ENCODE measurements at places on chromosomes 1 and 21.

GRCh38 chr1:155334962-155335361 is 14.3 kb downstream of the RUSC1 start:
- no peak for DNase-seq

DNA sequence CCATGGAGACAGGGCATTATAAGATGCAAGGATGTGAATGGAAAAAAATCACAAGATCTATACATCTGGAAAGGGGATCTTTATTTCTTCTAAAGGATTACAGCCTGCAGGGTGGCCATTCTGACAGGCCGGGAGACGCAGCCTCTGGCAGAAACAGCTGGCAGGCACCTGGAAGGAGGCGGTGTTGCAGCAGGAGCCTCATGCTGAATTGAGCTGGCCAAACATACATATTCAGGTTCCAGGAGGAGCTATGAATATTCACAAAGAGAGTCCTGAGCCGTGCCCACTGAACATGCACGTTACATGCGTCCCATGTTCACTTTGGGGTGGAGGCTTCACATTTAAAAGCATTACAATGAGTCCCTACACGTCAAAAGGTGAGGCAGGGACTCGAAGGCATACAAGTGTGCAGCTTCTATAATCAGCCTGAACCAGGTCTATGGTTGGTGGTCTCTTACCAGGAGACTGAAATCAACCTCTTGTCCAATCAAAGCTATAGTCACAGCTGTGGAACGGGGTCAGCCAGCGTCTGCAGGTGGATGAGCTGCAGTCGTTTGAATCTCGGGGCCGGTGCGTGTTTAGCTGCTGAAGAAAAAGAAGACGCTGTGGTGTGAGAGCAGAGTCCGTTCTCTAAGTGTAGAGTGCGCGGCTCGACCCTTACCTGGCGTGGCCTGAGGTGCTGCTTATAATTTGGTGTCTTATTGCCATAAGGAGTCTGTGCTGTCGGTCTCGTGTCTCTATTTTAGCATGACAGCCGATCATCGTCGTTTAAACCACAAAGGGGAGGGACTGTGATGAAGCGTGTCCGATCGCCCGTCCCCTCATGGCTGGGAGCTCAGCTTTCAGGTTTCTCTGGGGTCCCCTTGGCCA is 183.0 kb downstream of the ETS2 start:
- no peak for DNase-seq

- peak; percentile 94 for DNase-seq
These were observed 546 bp downstream of the ELOVL1 start for GRCh38 chr1:43367026-43367903.

GRCh38 chr1:62744611-62745577 is 39.0 kb upstream of the ATG4C start:
- no peak for DNase-seq

DNA sequence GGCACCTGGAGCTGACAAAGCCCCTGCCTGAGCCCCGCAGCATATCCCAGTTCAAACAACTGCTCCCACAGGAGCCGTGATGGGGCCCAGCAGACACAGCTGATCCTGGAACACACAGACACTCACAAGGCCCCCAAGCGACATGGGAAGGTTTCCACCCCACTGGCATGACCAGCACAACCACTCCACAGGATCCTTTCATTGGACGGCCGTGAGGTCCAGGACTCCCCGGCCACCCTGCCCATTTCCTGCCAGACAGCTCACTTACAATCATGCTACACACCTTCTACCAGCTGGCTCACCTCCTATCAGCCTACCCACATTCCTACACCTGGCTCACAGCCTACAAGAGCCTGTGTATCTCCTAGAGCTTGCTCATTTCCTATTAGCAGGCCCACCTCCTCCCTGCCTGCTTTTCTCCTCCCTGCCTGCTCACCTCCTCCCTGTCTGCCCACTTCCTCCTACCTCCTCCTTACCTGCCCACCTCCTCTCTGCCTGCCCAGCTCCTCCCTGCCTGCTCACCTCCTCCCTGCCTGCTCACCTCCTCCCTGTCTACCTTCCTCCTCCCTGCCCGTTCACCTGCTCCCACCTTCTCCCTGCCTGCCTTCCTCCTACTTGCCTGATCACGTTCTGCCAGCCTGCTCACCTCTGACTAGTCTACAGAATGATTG is 73.9 kb downstream of the MATN1 start:
- no peak for DNase-seq

DNA sequence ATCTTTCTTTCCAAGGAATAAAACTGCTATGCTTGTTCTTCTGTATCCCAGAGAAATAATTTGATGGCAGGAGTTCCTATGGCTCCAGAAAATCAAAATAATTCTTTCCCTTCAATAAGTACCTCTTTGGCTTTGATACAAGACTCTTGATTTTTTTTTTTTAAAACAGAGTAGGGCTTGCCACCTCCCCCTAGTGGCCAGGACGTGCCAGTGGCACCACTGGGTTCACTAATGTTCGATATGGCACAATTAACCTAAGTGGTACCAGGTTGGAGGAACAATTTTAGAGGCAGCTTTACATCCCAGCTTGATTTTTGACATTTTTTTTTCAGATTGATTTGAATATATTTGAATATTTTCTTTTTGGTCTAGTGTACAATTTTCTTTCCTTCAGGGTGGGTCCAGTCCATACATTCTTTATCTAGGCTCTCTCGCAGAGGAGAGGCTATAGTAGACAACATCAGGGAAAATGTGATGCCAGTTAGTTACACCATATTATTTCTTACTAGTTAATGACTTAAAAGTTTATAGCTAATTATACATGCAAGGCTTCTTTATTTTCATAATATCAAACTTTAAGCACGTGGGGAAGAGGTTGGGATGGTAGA is 330.9 kb downstream of the S1PR1 start:
- peak; percentile 53 for DNase-seq

DNA sequence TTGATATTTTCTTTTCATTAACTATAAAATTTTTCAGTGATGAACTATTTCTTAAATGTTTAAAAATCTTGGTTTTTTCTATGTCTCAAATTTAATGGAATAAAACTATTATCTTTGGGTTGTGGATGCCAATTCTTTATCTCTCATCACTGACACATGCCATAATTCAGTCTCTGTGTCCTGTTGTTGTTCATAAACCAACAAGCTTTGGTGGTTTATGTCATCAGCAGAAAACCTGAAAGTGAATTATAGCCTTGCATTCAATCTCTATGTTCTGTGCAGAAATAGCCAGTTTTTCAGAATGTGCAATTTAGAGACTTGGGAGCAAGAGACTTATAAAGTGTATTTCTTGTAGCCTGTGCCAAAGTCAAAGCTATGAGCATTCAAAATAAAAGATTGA is 462.6 kb upstream of the ADGRL4 start:
- no peak for DNase-seq

GRCh38 chr1:119674835-119675289 is 26.8 kb upstream of the ZNF697 start:
- no peak for DNase-seq

GRCh38 chr21:14987370-14988170 is 77.2 kb downstream of the NRIP1 start:
- DNase-seq: no peak

- peak; percentile 38 for DNase-seq
These were observed 34.5 kb downstream of the TYW3 start for GRCh38 chr1:74767490-74767889.

GRCh38 chr1:215845234-215845891 is 278.3 kb downstream of the KCTD3 start:
- DNase-seq: no peak

DNA sequence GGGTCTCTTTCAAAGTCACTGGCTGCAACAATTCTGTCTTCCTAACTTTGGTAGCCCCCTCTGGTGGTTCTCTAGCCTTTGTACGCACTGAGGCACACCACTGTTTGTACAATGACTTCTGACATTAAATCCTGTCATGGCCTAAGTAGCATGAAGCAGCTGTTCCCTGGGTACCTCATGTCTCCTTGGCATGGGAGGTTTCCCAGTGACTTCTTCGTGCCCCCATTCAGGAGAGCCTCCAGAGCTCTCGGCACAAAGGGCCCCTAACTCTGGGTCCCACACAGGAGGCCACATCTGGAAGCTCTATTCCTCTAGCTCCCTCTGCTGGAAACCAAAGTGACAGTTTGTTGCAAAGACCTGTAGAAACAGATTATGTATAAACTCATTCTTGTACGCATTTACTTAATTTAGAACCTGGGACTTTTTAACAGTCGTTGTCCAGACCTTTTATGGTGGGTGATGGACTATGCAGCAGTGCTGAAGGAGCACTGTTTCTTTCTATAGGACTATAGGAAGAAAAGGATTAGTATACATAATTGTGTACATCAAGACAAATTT is 13.4 kb downstream of the SWT1 start:
- peak; percentile 83 for DNase-seq

- no peak for DNase-seq
These were observed 33.1 kb downstream of the KIAA0319L start for GRCh38 chr1:35524106-35524505.

DNA sequence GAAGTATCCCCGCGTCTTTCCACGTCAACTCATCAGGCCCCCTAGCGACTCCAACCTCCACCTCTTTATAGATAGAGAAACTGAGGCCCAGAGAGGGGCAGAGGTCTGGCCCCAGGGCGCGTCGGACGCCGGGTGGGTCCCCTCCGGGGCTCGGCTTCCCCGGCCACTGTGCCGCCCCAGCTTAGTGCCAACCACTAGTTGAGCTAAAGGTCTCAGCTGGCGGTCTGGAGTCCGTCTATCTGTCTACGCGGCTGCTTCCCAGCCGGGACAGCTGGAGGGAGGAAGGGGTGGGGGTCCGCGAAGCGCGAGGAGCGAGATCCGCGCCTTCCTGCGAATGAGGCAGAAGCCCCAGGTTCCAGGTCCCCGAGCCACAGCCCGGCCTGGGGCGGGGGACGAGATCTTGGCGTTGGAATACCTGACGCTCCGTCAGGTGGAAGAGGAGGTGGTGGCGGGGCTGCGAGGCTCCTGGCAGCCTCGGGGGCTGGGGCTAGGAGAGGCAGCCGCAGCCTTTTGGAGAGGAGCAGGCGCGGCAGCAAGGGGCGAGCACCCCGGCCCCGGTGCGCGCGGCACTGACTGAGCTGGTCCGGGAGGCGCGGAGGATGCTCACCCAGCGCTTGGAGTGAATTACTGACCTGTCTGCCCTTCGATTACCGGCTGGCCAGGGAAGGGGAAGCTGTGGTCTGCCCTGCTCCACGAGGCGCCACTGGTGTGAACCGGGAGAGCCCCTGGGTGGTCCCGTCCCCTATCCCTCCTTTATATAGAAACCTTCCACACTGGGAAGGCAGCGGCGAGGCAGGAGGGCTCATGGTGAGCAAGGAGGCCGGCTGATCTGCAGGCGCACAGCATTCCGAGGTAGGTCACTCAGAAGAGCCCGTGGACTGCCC is 937 bp downstream of the PODN start:
- no peak for DNase-seq

GRCh38 chr1:211576717-211577116 is 2.2 kb downstream of the SLC30A1 start:
- DNase-seq: no peak

DNA sequence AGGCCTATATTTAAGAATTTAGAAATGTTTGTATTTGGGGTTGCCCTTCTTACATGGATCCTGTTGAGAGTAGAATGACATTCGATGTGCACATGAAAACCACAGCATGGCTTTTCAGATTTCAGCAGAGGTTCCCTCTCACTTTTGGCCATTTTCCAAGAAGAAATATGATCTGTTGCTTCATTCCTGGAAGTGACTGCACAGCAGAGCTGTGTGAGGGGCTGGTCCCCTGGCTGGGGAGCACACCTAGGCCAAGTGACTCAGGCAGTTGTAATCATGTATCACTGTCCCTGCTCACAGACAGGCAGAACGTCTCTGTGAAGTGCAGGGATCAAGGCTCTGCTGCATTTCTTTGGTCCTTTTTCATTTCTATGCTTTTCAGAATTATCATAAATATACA is 32.3 kb downstream of the AGT start:
- DNase-seq: peak; percentile 11

DNA sequence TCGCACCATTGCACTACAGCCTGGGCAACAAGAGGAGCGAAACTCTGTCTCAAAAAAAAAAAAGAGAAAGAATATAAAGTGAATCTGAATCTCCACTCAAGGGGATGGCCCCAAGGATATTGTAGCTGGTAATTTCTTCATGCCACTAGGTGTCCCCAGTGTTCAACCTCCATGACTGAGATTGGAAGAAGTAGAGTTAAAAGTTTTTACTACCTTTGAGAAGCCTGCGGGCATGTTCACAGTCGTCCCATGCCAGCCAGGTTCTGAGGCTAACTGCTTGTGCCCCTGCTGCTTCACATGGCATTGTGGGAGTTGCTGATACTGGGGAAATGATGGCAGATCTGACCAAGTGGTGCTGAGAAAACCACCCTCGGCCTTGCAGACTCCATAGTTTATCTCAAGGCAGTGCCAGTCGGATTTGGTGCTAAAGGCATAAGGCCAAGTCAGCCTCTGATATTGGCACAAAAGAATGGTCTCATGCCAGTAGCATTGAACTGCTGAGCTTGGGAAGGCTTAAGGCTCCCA is 10.8 kb upstream of the SHISA4 start:
- peak; percentile 32 for DNase-seq

DNA sequence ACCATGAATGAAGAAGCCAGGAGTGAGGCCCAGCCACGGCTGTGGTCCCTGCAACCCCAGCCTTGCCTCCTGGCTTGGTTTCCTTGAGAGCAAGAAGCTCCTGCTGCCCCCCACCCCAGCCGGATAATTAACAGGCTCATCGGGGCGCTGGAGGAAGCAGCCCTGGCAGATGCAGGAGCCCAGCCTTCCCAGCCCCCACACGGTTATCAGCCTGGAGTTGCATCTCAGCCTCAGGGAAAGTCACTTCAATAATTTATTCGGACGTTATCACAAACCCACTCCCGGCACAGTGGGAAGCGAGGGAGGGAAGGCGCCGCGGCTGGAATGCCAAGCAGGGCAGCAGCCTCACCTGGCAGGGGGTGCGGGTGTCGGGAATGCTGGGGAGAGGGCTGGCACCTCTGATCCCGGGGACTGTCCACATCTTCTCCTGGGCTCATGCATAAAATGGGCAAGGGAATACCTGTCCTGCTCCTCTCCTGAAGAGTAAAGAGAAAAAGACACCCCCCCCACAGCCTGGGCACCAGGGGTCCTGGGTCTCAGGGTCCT is 43.3 kb upstream of the LRP8 start:
- DNase-seq: no peak

- DNase-seq: no peak
These were observed 40.4 kb downstream of the CD55 start for GRCh38 chr1:207361889-207362288.

GRCh38 chr1:91729621-91730358 is 156.2 kb downstream of the TGFBR3 start:
- DNase-seq: no peak

- no peak for DNase-seq
These were observed 35.7 kb downstream of the ATP2B4 start for GRCh38 chr1:203662360-203662759.

All from erythroblast (primary cell).